NCI-H187 (cell line): ENCODE measurements at places on chromosomes 6 and 20.

DNA sequence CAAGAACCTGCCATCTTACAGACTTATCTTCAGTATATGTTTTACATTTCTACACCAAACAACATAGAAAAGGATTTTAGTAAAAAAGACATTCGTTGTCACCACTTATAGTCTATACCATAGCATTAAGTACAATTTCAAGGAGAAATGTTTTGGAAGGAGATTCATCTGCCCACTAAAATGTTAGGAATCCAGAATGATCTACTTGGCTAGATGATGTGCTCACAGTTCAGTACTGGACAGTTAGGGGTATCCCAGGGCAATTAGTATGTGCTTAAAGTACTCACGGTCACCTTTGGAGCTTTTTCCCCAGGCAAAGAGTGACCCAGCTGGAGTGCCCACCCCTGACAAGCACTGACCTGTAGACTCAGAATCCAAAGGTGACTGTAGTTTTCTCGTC is 222.9 kb downstream of the SLC24A3 start:
- DNase-seq: no peak

GRCh38 chr20:11729806-11730205 is 187.9 kb upstream of the BTBD3 start:
- no peak for DNase-seq

GRCh38 chr6:40352527-40353170 is 234.5 kb downstream of the LRFN2 start:
- DNase-seq: no peak

- DNase-seq: no peak
Observed at GRCh38 chr6:76771059-76771634, 692.1 kb downstream of the HTR1B start.

DNA sequence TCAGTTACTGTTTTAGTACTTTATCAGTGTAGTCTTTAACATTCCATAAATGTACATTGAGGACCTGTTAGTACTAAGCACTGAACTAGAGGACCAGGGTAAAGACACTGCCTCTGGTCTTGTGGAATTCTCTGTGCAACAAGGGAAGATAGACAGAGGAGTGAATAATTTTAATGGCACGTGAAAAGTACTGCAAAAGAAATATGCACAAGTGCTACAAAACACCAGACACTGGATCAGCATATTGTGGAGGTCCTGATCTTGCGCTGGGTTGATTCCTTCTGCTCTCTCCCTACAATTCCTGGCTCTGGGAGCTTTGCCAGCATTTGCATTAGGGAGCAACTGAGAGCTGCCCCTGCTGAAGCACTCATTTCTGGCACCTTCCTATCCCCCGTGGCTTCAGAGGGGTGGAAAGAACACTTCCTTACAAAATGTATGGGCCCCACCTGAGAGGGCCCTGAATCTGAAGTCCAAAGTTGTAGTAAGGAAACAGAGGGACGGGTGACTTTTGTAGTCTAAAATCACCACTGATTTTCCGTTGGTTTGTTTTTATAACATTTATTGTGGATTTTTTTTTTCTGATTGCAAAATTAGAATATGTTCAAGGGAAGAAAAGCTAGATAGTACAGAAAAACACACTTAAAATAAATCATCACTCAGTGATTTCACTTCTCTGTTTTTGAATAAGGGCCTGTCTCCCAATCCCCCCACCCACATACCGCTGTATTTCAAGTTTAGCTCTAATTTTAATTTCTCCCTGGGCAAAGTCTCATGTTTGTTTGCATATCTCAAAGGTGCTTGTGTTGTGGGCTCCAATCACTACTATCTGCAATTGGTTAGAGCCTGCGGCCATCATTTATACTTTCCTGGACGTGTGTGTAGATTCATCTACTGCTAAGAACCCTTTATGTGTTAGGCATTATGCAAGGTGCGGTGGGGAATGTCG is 4.9 kb downstream of the PKIG start:
- DNase-seq: no peak

- DNase-seq: no peak
Observed at GRCh38 chr20:23570178-23570760, 2.0 kb upstream of the CST9L start.

GRCh38 chr6:88298066-88298845 is 132.1 kb upstream of the CNR1 start:
- no peak for DNase-seq

DNA sequence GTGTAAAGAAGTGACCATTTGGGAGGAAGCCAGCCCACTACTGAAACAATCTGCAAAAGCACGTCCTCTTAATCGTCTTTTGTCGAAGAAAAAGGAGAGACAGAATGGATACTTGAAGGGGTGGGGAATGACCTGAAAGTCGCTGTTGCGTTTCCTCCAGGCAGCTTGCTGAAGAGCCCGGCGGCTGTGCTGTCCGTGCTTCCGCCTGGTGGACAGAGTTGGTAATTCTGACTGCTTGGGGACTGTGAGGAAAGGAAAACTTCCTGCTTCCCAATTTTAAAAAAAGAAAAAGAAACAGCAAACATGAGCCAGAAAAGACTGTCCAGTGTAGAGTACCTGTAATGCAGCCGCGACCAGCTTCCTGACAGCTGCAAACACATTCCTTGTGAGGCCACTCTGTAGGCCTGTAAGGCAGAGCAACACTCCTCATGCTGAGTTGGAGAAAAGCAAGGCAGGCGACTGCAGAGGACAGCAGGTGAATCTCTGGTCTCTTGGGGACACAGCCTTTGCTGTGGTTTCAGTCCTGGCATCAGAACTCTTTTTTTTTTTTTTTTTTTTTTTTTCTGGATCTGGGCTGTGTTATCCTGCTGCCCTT is 251.1 kb upstream of the TBX18 start:
- DNase-seq: no peak

DNA sequence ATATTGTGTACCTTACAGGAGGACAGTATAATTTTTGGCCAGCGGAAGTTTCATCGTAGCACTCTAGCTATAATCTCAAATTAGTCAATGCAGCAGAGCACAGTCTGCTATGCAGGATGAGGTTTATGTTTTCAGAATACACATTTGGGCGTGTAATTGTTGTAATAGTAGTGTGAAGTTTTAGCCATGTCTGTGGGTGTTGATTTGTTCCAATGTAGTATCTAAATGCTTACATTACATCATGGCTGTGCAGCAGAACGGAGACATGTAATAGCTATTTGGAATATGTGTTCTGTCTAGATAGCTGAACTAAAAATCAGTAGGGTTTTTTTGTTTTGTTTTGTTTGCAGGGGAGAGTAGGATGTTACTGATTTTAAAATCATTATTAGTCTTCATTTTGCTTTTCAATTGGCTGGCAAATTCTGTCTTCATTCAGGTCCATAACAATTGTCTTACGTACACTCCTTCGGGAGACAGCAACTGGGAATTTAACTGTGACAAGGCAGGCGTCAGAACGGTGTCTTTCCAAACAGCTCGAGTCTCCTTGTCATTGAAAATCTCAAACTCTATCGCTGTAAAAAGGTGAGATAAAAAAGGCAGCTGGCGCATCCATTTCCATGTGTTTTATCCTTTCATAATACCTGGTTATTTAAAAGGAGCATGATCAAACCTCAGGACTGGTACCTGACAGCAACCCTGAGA is 65.1 kb upstream of the CDH4 start:
- no peak for DNase-seq

- DNase-seq: no peak
Observed at GRCh38 chr20:26214991-26215390, 518.3 kb upstream of the ZNF337 start.

DNA sequence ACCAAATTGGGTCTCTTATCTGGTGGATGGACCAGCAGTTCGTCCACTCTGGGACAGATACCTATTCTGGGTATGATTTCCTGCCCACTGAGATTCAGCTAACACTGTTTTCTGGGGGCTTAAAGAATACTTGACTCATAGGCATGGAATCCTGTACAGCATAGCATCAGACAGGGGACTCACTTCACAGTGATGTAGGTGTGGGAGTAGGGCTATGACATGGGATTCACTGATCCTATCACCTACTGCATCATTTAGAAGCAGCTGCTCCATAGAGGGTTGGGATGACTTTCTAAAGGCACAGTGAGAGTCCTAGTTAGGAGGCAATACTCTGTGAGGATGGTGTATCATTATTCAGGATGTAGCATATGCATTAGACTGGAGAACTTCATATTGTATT is 74.5 kb upstream of the AHI1 start:
- DNase-seq: no peak

DNA sequence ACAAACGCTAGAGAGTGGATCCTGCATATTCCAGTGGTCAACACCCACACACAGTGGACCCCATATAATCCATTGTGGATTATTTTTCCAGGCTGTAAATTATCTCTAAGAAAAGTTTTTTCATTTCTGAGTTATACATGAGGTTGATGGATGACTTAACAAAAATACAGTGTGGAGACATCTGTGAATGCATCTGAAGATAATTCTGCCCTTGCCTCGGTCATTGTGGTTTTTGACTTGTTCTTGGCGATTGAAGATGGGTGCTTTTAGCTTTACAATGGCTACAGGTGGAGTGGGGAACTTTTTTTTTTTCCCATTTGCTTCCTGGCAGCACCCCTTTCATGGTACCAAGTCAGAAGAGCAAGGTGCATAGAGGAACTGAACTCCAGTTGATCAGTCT is 242.7 kb downstream of the MYLK4 start:
- DNase-seq: no peak

- DNase-seq: no peak
Observed at GRCh38 chr6:35058865-35059522, 82.1 kb downstream of the TCP11 start.

DNA sequence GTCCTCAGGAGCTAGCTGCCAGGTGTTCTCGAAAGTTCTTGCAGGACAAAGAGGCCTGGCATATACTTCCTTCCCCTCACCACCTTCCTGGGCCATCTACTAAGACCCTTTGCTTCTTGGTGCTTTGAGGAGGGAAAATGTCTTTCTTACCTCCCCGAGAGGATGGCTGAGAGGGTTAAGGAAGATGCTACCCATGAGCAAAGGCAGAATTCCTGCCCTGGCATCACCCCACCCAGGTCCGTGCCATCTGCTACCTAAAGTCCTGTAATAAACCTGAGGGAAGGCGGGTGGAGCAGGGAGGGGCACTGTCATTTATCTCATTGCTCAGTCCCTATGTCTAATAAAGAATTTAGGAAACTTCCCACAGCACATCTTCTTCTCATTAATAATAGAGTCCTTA is 16.2 kb downstream of the GFOD1 start:
- DNase-seq: no peak

DNA sequence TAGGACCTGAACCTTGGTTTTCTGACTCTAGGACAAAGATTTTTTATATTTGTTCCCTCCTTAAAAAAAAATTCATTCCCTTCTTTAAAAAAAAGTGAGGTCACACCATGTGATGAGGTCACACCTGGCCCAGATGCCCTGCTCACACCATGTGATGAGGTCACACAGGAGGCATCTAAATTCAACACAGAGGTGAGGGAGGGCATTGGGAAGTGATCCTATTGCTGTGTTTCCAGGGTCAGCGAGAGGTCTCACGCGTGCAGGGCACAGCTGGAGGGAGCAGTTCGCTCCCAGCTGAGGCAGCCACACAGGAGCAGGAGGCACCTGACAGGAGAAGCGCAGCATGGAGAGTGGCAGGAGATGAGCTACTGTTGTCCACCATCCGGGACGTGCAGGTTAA is 92.5 kb downstream of the SLC22A23 start:
- DNase-seq: no peak

DNA sequence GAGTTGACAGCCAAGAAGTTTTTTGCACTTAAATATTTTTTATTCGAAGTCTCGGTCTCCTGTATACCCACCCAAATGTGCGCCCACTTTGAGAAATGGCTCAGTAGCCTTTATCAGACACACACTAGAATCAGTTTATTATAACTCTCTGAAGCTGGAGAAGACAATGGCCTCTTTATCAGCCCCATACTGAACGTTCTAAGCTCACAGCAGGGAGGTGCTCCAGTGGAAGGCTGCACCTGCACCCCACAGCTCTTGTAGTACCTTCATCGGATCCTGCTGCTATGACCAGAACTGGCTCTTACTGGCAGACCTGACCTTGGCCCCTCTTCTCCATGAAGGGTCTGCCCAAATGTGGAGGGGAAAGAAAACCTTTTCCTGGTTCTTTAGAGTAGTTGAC is 165.0 kb upstream of the SCGN start:
- DNase-seq: no peak

DNA sequence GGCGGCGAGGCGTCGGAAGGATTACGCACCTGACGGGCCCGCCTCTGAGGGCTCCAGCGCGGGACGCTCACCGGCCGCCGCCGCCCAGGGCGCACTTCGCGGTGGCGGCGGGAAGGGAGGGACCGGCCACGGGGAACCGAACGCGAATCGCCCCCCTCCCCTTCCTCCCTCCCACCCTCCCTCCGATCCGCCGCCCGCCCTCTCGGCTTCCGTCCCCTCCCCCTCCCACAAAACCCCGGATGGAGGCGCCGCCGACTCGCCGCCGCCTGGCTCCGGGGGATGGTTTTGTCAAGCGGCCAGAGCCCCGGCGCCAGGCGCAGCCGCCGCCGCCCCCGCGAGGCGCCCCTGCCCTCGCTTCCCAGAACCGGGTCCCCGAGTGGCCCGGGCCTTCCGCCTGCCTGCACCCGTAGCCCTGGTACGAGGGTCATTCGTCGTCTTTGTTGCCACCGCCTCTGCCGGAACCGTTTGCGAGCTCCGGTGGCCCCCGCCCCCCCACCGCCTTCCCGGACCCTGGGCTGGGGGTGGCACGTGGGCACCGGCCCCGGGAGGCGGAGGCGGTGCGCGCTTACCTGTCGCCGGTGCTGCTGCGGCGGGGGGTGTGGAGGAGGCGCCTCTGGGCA is 398 bp downstream of the ZBTB2 start:
- DNase-seq: peak; percentile 23

- DNase-seq: no peak
Observed at GRCh38 chr6:39935241-39935640, 979 bp upstream of the MOCS1 start.

DNA sequence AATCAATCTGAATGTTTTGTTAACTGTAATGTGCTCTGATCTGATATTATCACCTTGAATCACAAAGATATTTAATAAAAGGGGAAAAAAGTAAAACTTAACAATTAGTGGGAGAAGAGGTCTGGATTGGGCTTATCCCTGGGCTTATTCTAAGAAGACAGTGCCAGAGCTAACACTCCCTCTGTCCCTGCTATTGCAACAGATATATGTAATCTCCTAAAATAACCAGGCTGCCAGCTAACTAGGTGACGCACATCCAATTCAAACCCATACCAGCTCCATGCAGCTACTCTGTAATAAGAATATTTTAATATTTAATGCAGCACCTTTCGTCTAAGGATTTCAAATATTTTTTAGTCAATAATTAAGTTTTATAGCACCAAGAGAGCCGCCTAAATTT is 330.1 kb upstream of the MARCKS start:
- DNase-seq: no peak
